ENCODE measurements at places on chromosomes 12 and 14. TPM values are rescaled to one million over a fixed set of nuclear protein-coding genes. Genes with fewer than 3 reads are reported as not detected.

DNA sequence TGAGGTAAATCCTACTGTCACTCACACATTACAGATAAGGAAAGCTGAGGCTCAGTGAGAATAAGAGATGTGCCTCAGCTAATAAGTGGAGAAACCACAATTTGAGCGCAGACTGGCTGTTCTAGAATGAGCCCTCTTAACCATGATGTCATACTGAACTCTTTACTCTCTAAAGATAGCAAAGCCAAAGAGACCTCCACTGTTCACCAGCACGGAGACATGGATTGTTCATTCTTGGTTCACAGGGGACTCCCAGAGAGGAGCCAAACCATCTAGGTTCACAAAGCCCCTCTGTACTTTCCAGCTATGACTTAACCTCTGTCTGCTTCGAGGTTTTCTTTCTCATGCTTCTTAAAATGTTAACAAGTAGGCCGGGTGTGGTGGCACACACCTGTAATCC, 32.7 kb upstream of the YARS2 start:
- H3K27me3 ChIP-seq: no peaks in the 10 kb centered on the region
- H3K27ac ChIP-seq: no peak overlapping the region
- DNase-seq: no peak
- H3K4me3 ChIP-seq: no peak overlapping the region

The PDZRN4 gene
- 2.0 TPM for total RNA-seq

DNA sequence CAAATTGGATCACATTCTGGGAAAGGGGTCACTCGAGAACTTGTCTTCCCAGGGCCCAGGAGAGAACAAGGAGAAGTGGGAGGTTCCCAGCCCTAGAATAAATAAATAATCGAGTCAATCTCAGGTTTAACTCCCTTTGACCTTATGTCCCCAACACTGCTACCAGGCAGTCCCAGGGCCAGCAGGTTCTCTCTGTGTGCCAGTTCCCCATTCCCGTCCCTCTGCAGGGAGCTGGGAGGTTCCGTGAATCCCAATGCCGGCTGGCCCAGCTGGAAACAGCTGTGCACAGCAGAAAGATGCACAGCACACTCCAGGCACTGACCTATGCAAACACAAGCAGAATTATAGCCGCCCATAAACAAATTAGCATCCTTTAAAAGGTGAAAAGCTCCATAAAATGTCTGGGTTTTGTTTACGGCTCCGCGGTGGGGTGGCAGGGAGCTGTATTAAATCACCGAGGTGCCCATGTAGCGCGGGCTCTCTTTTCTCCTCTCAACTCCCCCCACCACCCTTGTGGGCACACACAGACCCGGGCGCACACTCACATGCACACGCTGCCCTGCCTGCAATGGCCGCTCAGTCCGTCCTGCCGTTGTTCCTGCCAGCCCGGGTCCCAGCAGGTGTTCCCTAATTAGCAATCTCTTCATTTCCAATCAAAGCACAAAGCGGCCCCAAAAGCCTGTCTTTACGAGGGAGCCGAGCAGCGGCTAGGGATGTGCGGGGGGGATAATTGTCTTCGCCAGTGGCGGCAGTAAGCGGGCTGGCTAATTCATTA, 46.6 kb upstream of the ESRRB start:
- H3K4me1 ChIP-seq: no peaks in the 10 kb centered on the region
- peak overlapping the region; percentile 49 for H3K4me3 ChIP-seq
- peaks cover 22% of the 10 kb centered on the region for H3K27me3 ChIP-seq
- H3K36me3 ChIP-seq: no peaks in the 10 kb centered on the region
- H3K27ac ChIP-seq: no peak overlapping the region

DNA sequence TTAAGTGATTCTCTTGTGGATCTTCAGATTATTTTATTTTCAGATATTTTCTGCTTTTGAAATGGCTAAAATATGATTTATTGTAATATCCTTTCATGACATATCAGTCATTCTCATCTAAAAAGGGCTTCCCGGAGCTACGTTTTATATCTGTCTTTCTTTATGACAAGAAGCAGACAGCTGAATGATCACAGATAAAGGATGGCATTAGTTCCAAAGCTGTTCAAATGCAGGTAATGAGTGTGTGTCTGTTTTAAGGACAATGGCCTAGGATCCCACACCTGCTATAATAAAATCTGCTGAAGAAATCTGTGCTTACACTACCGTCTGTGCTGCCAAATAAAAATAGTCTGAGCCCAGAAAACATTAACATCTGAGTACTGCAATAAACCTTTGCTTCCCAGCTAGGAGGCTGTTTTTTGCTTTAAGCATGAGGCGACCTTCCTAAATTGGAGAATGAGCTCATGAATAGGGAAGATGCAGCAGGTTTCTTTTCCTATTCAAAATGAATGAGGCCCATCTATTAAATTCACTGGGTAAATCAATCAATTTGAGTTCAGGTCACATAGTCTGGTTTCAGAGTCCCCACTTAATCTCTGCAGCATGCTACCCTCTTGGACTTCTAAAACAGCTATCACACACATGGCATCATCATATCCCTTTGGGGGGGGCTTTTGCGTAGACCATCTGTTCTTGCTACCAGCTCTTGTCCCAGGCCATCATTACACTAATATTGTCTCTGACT, 498.5 kb downstream of the NELL2 start:
- H3K4me3 ChIP-seq: no peak overlapping the region
- DNase-seq: no peak
- no peak overlapping the region for H3K27ac ChIP-seq
- H3K27me3 ChIP-seq: no peaks in the 10 kb centered on the region
- no peaks in the 10 kb centered on the region for H3K36me3 ChIP-seq

The DPY19L2 gene
- 13.9 TPM for total RNA-seq

GRCh38 chr12:2494486-2495192, 300.1 kb upstream of the FKBP4 start:
- DNase-seq: no peak
- H3K4me3 ChIP-seq: no peak overlapping the region
- no peaks in the 10 kb centered on the region for H3K27me3 ChIP-seq
- no peaks in the 10 kb centered on the region for H3K4me1 ChIP-seq
- H3K27ac ChIP-seq: no peak overlapping the region
- no peaks in the 10 kb centered on the region for H3K36me3 ChIP-seq

GRCh38 chr12:26551385-26551784, 281.6 kb downstream of the ITPR2 start:
- DNase-seq: no peak
- H3K4me3 ChIP-seq: no peak overlapping the region
- H3K4me1 ChIP-seq: no peaks in the 10 kb centered on the region
- H3K27ac ChIP-seq: no peak overlapping the region
- peaks cover 15% of the 10 kb centered on the region for H3K27me3 ChIP-seq

The TRAF3 gene
- total RNA-seq: 10.0 TPM

GRCh38 chr12:132873724-132874123, 13.7 kb downstream of the CHFR start:
- peaks cover 63% of the 10 kb centered on the region for H3K36me3 ChIP-seq
- no peak overlapping the region for H3K27ac ChIP-seq
- no peak overlapping the region for H3K4me3 ChIP-seq
- DNase-seq: no peak

The MYO1A gene
- 1.4 TPM for total RNA-seq

DNA sequence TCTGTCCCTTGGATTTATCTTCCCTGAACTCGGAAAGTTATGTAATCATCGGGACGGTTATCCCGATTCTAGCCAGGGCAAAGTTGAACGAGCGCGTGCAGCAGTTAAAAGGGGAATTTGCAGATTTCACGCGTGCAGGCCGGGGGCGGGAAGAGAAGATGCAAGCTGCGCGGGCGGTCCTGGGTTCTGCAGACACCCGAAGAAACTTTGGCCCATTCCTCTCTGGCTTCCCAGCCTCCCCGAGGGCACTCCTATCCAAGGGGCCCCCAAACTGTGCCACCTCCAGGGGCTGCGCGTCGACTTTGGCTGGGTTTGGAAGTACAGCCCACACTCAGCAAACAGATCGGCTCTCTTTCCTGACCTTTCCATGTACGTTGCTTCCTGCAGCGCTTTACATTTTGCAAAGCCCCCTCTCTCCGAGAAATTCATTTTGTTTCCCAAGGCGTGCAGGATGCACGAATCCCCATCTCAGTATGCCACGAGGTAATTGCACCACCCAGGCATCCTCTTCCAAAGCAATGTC, 941 bp upstream of the PPP1CC start:
- no peaks in the 10 kb centered on the region for H3K27me3 ChIP-seq
- no peak overlapping the region for H3K27ac ChIP-seq
- H3K4me3 ChIP-seq: peak overlapping the region; percentile 97
- no peaks in the 10 kb centered on the region for H3K4me1 ChIP-seq

DNA sequence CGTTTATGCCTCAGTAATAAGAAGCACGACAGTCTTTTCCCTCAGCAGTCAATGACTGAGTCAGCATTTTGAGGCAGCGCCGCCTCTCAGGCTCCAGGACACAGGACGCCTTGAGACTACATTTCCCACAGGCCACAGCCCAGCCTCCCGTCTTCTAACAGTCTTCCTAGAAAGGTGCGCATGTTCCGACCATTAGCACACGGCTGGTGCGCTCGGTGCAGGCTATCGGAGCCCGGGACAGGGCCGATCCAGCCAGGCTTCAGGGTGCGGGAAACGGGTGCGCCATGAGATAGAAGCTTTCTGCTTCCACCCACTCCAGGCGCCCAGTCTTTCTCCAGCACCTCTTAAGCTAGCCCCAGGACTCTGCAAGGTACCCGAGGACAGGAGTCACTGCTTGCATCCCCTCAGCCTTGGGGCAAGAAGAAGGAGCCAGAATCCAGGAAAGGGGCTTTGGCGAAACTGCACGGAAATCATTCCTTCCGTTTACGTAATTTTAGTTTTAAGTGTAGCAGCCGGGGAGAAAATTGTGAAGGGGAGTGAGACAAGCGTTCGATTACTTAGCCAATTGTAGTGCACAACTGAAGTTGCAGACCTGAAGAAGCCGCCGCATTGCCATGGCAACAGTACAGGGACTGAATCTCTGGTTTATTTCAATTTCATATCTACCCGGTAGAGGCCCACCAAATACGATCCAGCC, 54.0 kb downstream of the ZNF641 start:
- peaks cover 31% of the 10 kb centered on the region for H3K27me3 ChIP-seq
- H3K4me1 ChIP-seq: no peaks in the 10 kb centered on the region
- H3K4me3 ChIP-seq: peak overlapping the region; percentile 50
- peak; percentile 96 for DNase-seq
- H3K36me3 ChIP-seq: no peaks in the 10 kb centered on the region

The PRH2 gene
- not detected for total RNA-seq

- DNase-seq: no peak
- no peaks in the 10 kb centered on the region for H3K36me3 ChIP-seq
- no peak overlapping the region for H3K4me3 ChIP-seq
These were observed 168.6 kb downstream of the ALX1 start for GRCh38 chr12:85448548-85449139.

- H3K27ac ChIP-seq: no peak overlapping the region
- H3K27me3 ChIP-seq: no peaks in the 10 kb centered on the region
- H3K4me1 ChIP-seq: no peaks in the 10 kb centered on the region
- H3K4me3 ChIP-seq: no peak overlapping the region
- no peaks in the 10 kb centered on the region for H3K36me3 ChIP-seq
These were observed 209.2 kb downstream of the PHLDA1 start for GRCh38 chr12:75822416-75822815.

GRCh38 chr14:75720116-75720515, 59.1 kb downstream of the TTLL5 start:
- no peak overlapping the region for H3K4me3 ChIP-seq
- H3K36me3 ChIP-seq: peaks cover 49% of the 10 kb centered on the region
- H3K4me1 ChIP-seq: peaks cover 4% of the 10 kb centered on the region
- H3K27ac ChIP-seq: no peak overlapping the region
- H3K27me3 ChIP-seq: no peaks in the 10 kb centered on the region
- no peak for DNase-seq

The MYF5 gene
- total RNA-seq: not detected

The RERGL gene
- not detected for total RNA-seq

The GLIPR1L1 gene
- total RNA-seq: not detected

- no peaks in the 10 kb centered on the region for H3K27me3 ChIP-seq
- H3K4me3 ChIP-seq: no peak overlapping the region
- no peaks in the 10 kb centered on the region for H3K36me3 ChIP-seq
- no peaks in the 10 kb centered on the region for H3K4me1 ChIP-seq
- H3K27ac ChIP-seq: no peak overlapping the region
These were observed 28.0 kb upstream of the OSBPL8 start for GRCh38 chr12:76587428-76588178.

GRCh38 chr14:97513891-97514290, 716.7 kb downstream of the VRK1 start:
- no peak overlapping the region for H3K4me3 ChIP-seq
- no peak for DNase-seq

The TAS2R7 gene
- total RNA-seq: not detected

The PLEKHD1 gene
- total RNA-seq: 0.11 TPM

The NANOG gene
- 6.1 TPM for total RNA-seq

DNA sequence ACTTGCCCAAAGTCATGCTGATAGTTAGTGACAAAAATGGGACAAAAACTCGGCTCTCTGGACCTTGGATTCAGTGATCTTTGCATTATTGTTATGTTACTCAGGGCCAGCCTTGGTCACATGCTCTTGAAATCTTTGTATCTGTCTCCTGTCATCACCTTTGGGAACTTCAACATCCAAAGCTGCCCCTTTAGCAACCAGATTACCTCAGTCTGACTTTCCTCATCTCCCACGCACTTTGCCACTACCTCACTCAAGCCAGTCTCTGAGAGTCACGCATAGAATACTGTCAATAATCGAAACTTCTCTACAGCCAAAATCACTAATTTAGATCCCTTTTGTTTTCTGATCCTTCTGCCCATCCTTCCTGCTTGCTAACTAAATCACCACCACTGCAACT, 90.8 kb upstream of the DAAM1 start:
- H3K27me3 ChIP-seq: no peaks in the 10 kb centered on the region
- H3K4me1 ChIP-seq: no peaks in the 10 kb centered on the region
- H3K4me3 ChIP-seq: no peak overlapping the region
- H3K36me3 ChIP-seq: no peaks in the 10 kb centered on the region
